ENCODE measurements at places on chromosomes 6 and 20. TPM values are rescaled to one million over a fixed set of nuclear protein-coding genes. Genes with fewer than 3 reads are reported as not detected.

- DNase-seq: no peak
Measured at GRCh38 chr6:47512872-47513271, 35.3 kb downstream of the CD2AP start.

COL21A1 gene
- 60.0 TPM for total RNA-seq

OR12D3 gene
- not detected for total RNA-seq

BPIFB1 gene
- not detected for total RNA-seq

GRCh38 chr6:135983718-135984343 is 132.3 kb downstream of the PDE7B start:
- no peak for DNase-seq

DNA sequence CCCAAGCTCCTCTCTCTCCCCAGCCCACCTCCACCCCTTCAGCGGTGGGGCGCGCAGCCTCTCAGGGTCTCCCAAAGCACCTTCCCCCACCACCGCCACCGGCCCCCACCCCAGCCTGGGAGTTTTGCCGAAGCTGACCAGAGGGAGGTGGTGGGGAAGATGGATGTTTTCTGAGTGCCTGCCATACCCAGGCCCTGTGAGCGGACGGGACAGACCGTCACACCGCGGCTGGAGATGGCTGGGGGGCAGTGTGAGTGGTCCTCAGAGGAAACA is 5.7 kb downstream of the C20orf204 start:
- no peak for DNase-seq

RFX6 gene
- total RNA-seq: not detected

GRCh38 chr6:135004399-135004798 is 50.2 kb downstream of the HBS1L start:
- no peak for DNase-seq

GRCh38 chr20:19078448-19079373 is 133.7 kb upstream of the SLC24A3 start:
- DNase-seq: peak; percentile 54

DNA sequence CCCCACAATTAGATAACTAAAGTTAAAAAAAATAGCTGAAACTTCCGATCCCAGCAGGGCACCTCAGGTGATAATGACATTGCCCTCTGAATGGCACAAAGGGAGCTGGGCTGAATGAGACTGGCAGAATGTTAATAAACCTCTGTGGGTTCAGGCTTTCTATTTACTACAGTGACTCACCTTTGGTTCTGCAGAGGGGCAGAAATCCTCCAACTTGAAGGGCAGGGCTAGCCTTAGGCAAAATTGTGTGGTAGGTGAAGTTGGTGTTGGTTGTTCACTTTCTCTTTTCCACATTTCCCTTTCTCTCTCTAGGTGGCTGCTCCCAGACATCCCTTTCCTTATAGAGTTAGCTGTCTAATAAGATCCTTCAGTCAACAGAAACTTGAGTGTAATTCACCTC is 625.2 kb downstream of the EPM2A start:
- DNase-seq: no peak

DNA sequence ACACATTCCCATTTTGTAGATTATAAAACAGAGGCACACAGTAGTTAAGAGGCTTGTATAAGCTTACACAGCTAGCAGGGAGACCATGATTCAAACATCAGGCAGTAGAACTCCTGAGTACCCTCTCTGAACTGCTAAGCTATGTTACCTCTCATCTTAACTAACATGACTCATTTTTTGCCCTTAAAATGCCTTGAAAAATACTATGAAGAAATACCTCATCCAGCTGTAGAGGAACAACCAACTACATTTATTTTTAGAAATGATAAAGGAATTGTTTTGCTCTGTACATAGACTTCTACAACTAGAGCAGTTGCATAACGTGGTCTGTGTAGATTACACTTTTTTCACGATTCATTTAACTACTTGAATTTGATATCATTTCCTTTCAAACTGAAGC is 102.1 kb downstream of the FLRT3 start:
- no peak for DNase-seq

- DNase-seq: no peak
Measured at GRCh38 chr6:141561154-141561553, 571.6 kb upstream of the GJE1 start.

DNA sequence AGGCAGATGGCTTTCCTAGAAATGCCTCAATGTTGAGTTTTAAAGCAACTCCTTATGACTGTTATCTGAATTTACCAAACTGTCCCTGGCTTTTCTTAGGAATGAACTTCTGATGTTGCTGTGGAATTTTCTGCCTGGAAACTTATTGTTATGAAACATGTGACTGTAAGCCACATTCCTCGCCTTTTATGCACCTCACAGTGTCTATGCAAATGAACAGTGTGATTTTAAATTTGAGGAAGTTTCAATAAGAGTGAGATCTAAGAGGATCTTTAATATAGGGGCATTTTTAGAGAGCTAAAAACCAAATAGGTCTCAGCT is 2.4 kb upstream of the CCR6 start:
- no peak for DNase-seq

DNA sequence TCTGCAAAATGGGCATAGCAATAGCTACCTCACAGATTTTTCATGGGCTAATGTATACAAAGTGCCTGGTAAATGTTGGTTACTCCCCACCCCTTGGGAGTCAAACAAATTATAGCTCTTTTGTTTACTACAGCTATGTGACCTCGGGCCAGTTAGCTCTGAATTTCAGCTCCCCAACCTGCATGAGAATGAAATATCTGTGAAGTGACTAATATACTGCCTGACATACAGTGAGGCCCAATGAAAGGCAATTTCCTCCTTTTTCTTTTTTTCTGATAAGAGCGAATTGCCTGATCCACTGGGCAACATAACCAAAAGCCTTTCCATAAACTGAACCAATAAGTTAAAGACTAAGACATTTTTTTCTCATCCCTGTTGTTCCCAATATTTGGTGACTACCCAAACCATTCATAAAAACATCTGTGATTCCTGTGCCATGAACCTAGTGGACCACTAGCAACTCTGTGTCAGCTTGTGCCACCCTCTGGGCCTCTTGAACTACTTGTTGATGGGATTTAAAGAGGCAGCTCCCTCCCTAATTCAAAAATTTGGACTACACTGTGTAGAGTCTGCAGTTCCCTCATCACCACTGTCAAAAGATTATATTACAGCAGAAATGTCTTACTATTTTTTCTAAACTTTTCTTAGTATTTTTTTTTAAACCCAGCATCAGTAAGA is 91.9 kb upstream of the TMEM30A start:
- no peak for DNase-seq

DNA sequence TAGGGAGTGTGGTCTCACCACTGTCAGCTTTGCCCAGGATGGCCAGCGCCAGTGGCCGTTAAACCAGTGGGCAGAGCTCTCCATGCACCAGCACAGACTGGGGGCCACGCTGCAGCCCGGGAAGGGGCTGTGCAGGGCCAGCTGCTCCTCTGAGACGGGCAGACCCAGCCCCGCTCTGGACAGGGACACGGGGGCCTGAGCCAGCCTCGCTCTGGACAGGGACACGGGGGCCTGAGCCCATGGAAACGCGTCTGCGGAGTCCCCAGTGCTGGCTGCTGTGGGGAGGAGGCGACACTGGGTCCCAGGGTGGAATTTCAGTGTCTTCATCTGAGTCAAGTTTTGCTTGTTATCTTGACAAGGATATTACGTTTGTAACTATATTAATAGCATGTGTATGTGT is 402.7 kb downstream of the CDH4 start:
- DNase-seq: no peak

MAP3K5 gene
- 1.3 TPM for total RNA-seq

NCOA7 gene
- total RNA-seq: 63.5 TPM

APOBEC2 gene
- not detected for total RNA-seq

GRCh38 chr6:93424303-93425064 is 5.1 kb upstream of the EPHA7 start:
- no peak for DNase-seq

DNA sequence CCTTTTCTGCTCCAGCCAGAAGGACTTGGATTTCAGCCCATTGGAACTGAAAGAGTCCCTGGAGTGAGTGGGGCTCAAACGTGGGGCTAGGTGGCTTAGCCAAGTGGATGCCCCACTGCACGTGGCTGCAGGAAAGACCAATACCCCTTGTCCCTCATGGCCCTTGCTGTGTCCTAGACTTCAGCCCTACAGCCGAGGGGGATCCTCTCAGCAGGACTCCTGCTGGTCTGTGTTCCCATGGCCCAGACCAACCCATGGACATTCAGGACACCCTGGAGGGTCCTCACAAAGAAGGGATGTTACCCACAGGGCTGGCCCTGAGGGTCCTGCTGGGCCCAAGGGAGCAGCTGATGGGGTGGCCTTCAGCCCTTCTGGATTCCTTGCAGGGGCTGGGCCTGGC is 30.0 kb upstream of the PHACTR3 start:
- DNase-seq: no peak

- DNase-seq: no peak
Measured at GRCh38 chr20:48795732-48796131, 32.1 kb downstream of the PREX1 start.

DNA sequence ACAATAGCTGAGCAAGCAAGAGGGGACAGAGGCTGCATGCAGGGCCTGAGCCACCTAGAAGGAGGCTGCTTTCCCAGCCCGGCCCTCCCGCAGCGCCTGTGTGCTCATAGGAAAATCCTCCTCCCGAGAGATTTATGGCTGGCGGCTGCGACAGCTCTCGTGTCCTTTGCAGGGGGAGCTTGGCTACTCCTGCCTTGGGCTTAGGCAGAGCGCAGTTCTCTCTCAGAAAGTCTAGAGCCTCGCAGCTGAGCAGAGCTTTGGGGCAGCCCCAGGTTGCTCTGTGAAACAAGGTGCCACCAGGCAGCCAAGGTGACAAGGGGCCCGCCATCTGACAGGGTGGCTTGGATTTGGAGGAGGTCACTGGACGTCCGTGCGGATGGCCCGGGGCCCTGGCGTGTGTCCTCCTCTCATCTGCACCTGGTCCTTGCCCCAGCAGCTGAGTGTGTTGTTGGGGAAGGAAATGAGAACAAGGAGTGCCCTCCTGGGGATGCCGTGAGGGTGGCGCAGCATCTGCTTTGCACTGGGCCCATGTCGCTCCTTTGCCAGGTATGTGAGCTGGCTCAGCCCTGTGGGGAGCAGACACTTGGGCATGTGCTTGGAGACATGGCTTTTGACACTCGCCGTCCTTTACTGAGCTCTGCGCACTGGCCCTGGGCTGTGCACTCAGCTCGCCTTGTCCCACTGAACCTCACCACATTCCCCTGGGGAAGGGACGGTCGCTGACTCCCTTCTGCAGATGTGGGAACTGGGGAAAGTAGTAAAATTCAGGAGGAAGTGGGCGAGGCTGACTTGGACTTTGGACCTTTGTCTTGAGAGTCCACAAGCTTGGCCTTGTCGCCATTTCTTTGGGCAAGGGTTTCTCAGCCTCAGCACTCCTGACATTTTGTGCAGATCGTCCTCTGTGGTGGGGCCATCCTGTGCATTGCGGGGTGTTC is 41.9 kb downstream of the EDN3 start:
- DNase-seq: no peak

- DNase-seq: no peak
Measured at GRCh38 chr6:142819603-142820337, 125.2 kb downstream of the HIVEP2 start.

DNA sequence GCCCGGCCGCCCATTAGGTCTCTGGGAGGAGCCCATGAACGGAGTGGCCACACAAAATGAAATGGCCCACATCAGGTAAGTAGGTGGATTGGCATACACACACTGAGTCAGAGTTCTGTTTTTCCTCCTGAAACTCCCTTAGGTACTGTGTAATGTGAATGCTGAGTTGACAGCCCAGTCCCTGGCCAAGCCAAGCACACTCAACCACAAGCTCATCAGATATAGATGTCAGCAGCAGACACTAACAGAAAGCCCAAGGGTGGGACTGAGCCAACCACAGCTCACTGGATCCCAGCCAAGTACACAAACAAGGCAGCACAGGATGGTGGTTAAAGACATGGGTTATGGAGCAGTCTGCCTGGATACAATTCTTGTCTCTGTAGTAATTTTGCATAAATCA is 403.4 kb downstream of the GJA1 start:
- DNase-seq: no peak

ERVFRD-1 gene
- not detected for total RNA-seq

- no peak for DNase-seq
Measured at GRCh38 chr6:2611092-2611491, 139.6 kb downstream of the MYLK4 start.

RHAG gene
- total RNA-seq: not detected

TRIM10 gene
- not detected for total RNA-seq

- no peak for DNase-seq
Measured at GRCh38 chr6:90110971-90111370, 185.7 kb downstream of the BACH2 start.
